ENCODE measurements at places on chromosomes 16 and 17.
A peak's percentile ranks its signal among the peaks of the same experiment; 100 is the strongest.

DNA sequence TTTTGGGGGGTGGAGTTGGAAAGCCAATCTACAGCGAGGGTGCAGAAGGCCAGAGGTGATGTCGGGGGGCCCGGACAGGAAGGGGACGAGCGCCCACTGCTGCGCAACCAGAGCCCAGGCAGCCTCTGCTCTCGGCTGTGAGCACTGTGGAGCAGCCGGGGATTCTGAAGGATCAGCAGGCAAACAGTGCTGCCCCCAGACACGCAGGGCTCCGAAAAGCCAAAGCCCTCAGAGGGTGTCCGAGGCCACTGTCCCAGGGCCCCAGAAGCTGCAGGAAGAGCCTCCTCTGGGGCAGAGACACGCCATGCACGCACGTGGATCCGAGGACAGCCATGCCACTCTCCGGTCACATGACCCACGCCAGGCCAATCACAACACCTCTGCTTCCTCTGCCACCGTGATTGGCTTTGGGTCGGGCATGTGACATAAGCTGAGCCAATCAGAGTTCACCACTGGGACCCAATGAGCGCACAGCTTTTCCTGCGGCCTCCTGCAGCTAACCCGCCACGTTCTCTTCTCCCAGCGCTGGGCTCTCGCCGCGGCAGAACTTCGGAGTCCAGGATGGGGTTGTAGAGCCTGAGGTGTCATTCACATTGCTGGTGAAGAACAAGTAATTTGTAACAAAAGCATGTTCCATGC, 40.7 kb downstream of the ACTG1 start:
- peak; percentile 89 for DNase-seq

DNA sequence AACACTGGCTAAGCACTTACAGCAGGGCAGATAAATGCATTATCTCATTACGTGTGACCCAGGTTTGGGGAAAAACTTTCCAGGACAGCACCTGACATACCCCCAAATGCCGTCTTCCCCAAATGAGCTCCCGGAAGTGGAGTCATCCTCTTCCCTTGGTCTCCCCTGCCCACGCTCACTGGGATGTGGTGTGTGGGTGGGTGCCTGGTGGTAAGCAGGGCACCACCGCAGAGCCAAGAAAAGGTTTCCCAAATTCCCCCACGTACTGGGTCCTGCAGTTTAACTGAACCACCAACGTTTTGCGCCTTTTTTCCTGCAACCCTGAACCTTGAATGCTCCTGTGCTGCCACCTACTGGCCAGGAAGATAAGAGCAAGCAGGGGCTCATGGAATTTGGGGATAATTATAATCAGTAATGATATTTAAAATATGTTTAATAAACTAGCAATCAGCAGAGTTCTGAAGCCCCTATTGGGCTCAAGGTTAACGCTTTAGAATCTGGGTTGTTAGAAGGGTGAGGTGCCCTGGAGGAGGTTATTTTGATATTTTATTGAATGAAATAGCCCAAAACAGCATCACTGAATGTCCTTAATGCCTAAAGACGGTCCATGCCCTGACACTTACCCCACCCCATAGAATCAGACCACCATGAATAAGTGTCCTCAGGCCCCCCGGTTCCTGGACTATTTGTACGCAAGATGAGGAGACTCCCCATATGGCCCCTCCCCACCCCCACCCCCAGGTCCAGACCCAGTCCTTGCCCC, 8.0 kb downstream of the SPPL2C start:
- DNase-seq: peak; percentile 89

GRCh38 chr16:81987706-81988105, 23.6 kb downstream of the SDR42E1 start:
- DNase-seq: no peak

DNA sequence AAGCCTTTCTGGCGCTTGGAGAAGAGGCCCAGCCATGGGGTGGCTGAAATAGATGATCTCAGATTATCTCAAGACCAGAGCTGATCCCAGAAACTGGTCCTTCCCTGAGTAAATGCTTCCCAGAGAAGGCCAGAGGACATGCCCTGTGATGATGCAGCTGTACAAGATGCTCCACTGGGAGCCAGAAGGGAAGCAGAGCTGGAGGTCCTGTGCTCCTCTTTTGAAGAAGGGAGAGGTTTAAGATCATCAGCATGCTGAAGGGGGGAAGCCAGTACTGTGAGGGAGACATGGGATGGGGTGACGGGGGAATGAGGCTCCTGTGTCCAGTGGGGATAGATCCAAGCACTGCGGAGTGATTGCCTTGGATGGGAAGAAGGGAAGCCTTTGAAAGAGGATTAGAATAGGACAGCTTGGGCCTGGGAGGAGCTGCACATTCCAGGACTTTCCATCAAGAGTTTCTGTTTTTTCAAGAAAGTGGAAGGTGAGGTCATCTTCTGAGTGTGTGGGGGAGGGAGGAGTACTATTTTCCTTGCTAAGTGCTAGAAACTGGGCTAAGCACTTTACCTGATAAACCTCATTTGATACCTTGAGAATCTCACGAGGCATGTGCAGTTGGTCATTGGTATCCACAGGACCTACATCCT, 16.4 kb upstream of the ALOX15B start:
- no peak for DNase-seq

DNA sequence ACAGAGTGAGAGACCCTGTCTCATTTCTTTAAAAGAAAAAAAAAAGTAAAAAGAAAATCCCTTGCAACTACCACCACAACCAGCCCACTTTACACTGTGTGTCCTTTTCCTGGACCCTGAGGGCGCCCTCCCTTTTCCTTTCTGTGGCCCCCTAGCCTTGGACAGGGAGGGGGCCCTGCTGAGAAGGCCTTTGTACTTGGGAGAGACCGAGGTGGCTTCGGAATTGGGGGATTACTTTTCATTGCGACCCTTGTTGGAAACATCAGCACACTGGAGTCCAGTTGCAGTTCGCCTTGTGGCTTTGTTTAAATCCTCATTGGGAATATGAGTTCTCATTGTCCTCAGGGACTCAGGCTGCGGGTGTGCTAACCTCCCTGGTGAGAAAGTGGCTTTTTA, 9.4 kb upstream of the DNASE1 start:
- DNase-seq: no peak

GRCh38 chr17:76479515-76480060, 12.2 kb downstream of the AANAT start:
- DNase-seq: no peak

DNA sequence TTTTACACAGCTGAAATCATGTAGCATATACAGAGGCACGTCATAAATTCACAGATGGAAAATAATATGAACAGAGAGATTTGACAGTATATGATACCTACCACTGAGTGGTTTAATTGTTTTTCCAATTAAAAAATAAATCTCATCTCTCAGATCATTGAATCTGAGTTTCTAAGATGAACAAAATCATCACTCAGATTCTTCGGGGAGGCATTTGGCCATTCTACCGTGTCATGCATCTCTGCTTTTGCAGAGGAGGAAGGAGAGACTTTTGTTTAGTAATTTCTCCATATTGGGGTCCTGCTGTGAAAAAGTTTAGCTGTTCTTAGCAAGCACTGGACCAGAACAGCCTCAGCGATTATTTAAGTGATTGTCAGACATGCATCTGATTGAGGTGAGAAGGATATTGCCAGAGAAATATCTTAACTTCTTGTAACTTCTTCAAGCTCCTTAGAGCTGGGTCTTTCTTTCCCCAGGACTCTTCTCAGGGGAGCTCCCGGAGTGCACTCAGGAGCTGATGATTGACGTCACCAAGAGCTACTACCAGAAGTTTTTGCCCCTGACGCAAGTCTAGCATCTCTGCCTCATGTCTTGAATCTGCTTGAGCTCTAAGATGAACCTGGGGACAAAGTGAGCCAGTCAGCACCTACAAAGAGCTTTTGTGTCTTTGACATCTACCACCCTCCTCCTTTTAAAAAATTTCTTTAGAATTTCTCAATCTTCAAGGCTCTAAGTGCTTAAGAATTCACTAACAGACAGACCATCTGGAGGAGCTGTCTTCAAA, 11.9 kb upstream of the PLK1 start:
- DNase-seq: no peak

GRCh38 chr17:57662644-57663308, 82.3 kb downstream of the CCDC182 start:
- DNase-seq: peak; percentile 98

- no peak for DNase-seq
Observed at GRCh38 chr17:49699966-49700575, 7.7 kb downstream of the SLC35B1 start.

DNA sequence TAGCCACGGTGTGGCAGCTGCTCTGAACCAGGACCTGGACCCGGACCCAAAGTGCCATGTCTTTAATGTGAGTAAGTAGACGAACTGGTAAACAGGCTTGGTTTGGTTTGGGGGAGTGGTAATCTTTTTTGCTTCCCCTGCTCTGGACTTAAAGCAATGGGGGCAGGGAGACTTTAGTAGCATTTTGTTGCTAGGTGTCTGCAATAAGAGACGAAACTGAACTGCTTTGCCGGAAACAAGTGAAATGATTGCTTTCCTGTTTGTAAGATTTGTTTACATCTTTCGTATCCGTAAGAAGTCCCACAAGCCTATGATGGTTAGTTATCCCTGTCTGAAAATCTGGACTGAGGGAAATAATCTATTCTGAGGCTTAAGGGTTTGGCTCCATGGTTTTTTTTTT, 21.5 kb downstream of the PRCD start:
- DNase-seq: no peak

DNA sequence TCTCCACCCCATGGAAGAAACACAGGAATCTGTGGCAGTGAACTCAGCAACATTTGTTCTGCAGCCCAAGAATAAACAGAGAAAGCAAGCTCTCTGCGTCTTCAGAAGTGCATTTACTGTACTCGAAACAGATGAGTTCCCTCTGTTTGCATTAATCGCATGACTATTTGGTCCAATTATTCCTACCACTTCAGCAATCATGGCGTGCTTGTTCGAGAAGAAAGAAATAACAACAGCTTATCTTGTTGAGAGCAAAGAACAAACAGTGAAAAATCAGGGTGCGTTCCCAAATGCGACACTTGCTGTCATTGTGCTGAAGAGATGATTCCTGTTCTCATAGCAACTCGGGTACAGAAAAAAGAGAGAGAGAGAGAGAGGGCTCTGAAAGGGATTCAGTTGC, 445.3 kb upstream of the MAF start:
- DNase-seq: no peak

DNA sequence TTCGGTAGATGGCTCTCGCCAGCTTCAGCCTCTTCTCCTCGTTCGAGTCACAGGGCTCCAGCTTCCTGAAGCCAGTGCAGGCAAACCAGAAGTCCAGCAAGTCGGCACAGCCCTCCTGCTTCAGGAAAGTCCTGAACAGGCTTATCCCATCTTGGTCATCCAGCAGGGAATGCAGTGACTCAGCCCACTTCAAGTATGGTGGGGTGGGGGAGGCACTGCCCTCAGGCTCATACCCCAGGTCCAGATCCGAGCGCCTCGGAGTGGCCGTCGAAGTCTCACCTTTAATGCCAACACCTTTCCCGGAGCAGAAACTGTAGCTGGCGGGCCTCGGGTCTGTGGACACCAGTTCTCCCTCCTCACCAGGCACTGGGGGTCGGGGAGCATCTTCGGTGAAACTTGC, 5.9 kb downstream of the AXIN1 start:
- no peak for DNase-seq

- DNase-seq: no peak
Observed at GRCh38 chr16:57324749-57325148, 33.8 kb upstream of the CCL22 start.

GRCh38 chr16:9780831-9781230, 401.4 kb downstream of the GRIN2A start:
- DNase-seq: no peak
